ENCODE measurements at places on chromosomes 16 and 17.

GRCh38 chr17:41966463-41967140 is at the start of gene CNP:
CNP (plus strand) TSS chr17:41966795; CDS start chr17:41966885, 90 bp downstream.
- DNase-seq: peak; percentile 74

DNA sequence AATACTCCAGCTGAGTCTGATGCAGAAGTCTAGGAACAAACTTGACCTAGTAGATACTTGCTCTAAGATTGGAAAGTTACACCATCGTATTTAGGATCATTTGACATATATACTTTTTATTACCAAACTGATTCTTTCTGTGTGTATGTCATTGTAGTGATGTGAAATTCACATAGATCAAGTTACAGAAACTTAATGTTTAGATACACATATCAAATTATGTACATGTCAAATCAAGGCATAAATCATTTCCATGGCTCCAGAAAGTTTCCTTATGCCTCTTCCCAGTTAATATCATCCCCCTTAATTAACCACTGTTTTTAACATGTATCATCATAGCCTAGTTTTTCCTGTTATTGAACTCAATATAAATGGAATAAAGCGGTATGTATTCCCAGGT is 292.0 kb upstream of the CDH11 start:
- no peak for DNase-seq

DNA sequence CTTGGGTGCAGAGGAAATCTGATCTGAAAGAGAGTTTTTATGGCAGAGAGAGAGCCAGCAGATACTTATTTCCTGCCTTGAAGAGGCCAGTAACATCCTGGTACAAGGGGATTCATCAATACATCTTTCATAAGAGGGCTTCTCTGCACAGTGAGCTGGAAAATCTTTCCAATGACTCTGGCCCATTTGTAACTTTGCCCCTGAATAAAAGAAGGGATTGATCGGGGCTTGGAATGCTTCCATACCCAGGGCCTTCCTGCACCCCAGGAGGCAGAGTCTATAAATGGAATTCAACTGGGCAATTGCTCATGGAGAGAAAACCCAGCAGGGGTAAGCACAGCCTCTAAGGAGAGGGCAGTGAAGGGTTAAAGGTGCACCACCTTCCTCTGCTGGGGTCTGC is 163.3 kb downstream of the XYLT1 start:
- no peak for DNase-seq

- DNase-seq: no peak
Observed at GRCh38 chr17:81298991-81299738, 4.1 kb upstream of the SLC38A10 start.

DNA sequence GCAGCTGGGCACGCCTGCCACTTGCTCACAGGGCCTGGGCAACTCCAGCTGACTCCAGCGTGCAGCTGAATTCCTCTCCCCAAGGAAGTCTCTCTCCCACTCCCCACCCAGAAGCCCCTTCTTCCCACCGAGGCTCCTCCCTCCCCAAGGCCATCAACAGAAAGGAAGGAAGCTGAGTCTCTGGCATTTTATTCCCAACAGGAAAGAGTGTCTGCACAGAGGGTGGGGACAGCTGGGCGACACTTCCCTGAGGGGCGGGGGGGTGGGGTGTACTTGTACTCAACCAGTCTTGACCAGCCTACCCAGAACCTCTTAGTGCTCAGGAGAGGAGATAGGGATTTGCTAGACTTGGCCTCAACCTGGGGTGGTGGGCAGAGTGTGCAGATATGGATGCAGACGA is at the start of gene EXOC3L1:
EXOC3L1 (minus strand) TSS at position 96 of the 400 bp plus-strand sequence. CDS start 460 bp downstream, outside the sequence.
- no peak for DNase-seq

DNA sequence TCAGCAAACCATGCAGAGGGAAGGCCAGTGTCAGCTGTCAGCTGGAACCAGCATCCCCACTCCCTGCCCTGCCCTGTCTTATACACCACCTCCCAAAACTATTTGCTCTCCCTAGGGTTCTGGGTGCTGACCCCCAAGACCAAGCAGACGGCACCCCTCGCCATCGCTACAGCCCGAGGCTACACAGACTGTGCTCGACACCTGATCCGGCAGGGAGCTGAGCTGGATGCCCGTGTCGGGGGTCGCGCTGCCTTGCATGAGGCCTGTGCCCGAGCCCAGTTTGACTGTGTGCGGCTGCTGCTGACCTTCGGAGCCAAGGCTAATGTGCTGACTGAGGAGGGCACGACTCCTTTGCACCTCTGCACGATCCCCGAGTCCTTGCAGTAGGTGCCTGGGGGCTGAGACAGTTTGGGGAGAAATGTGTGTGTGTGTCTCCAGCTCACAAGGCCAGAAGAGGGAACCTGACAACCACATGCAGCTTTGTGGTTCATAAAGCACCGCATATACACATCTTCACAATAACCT is 1.5 kb downstream of the ASB16 start:
- no peak for DNase-seq

DNA sequence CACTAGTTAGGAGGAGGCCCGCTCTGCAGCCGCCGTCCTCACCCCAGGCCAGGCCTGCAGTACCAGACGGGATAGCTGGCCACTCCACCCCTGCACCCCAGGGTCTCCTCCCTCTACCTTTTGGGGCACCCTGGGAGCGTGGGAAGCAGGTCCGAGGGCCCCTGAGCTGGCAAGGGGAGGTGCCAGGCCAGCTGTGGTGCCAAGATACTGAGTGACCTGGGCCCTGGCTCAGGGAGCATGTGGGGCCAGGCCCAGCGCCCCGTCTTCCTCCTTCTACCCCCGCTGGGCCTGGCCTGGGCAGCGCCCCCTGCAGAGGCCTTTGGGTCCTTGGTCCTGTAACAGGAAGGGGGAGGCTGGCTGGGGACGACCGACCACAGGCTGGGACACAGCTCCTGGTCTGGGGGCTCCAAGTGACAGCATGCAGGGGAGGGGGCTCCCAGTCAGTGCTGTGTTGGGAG is 13.0 kb downstream of the PAM16 start:
- DNase-seq: no peak

DNA sequence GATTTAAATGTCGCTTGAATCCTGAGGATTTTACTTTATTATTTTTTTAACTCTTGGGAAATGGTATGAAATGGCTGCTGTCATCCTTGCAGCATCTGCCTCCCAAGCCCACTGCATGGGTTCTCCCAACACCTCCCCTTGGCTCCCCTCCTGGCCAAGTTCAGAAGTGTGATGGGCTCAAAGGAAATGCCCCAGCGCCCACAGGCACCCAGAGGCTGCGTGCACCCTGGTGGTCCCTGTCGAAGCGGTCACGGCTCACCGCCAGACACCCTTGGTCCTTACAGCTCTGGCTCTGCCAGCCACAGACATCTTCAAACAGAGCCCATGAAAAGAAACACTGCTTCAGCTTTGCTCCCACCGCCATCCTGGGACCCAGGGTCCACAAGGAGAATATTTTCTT is 334.7 kb downstream of the SOX9 start:
- DNase-seq: no peak

GRCh38 chr17:33416131-33416530 is 123.0 kb upstream of the ASIC2 start:
- no peak for DNase-seq

GRCh38 chr17:78117027-78117981 is 11.3 kb downstream of the TMC6 start:
- DNase-seq: peak; percentile 41

- no peak for DNase-seq
Observed at GRCh38 chr16:89697161-89697615, 4.3 kb downstream of the SPATA2L start.

- DNase-seq: no peak
Observed at GRCh38 chr16:71218306-71218963, 12.1 kb downstream of the HYDIN start.

DNA sequence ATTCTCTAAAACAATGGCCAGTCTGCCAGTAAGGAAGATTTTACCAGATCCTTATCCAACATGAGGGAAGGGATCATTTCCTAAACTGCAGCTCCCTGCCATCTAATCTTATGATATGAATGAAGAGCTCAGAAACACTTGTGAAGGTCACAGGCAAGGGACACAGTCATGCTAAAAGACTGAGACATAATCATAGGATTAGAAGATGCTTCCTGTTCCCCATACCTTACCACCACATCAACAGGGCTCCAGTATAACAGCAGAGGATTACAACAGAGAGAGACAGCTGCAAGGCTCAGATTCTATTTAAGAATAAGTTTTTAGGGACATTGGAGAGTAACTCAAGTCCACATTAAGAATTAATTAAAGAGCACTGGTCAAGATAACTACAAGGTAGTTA is 93.3 kb downstream of the BRIP1 start:
- no peak for DNase-seq

DNA sequence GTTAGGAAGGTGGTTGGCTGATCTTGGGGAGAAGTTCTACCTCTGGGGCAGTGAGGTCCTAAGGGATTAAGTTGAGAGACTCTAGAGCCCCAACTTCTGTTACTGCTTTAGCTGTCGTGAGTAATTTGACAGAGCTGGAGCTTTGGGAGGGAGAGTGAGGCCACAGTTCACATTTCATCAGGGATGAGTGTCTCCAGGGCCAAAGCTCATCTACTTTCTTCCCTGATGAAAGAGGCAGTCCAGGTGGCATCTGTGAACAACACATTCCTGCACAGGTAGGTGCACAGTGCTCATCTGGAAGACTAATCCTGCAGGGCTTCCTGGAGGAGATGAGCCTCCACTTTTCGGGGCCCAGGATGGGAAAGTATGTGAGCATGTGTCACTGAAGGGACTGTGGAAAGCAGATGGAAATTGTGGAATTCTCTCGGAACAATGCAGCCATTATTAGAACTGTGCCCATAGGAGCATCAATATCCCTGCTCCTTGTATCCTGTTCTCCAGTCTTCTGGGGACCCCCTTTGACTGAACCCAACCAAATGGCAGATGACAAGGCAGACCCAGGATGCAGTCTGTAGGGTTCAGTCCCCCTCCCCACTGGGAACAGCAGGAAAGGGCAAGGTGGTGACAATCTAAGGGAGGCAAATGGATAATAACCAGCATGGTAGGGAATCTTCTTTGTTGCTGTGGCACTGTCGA is 9.0 kb downstream of the DYNLL2 start:
- DNase-seq: no peak

- DNase-seq: no peak
Observed at GRCh38 chr17:37147301-37147812, 198.6 kb downstream of the AATF start.

DNA sequence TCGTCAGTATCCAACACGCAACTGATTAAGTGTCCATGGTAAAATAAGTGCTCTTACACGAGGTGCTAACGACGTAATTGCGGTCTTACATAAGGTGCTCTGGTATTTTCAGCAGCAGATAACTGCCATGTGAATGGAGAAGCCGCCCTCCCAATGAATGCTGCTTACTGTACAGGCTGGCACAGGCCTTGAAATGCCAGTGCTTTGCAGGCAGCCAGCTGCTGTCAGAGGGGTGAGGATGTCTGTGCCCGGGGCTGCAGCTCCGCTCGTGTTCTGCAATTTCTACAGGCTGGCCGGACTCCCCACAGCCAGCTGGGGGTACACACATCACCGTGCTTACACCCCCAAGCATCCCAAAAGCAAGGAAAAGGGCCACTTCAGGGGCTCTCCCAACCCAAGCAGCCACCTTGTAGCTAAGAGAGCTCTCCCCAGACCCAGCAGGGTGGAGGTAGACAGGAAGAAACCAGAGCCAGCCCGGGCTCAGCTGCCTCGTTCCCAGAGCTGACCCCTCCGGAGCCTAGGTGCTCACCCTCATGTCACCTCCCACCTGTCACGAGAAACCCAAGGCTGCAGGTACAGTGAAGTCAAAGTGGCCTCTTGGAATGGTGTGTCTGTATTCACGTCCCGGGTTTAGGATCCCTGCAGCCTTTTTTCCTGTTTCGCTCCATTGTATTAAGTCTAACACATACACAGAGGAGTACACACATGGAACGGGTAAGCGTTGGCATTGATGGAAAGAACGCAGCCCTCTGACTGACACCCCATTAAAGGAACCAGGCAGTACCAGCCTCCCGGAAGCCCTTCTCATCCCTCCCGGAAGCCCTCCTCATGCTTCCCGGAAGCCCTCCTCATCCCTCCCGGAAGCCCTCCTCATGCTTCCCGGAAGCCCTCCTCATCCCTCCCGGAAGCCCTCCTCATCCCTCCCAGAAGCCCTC is 27.2 kb upstream of the RPH3AL start:
- no peak for DNase-seq

- DNase-seq: no peak
Observed at GRCh38 chr16:4537376-4538343, 913 bp downstream of the CDIP1 start.

DNA sequence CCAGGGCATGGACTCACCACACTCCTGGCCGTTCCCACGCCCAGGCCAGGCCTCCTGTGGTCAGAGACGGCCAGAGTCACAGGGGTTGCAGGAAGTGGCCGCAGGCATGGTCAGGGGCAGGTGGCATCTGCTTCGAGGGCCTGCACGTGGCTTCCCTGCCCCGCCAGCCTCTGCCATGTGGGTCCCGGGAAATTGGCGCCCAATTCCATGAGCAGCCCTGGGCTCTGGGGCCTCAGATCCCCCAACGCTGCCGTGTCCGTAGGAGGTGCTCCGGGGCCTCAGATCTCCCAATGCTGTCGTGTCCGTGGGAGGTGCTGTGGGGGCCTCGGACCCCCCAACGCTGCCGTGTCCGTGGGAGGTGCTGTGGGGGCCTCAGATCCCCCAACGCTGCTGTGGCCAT is 9.7 kb upstream of the SSTR5 start:
- DNase-seq: no peak

DNA sequence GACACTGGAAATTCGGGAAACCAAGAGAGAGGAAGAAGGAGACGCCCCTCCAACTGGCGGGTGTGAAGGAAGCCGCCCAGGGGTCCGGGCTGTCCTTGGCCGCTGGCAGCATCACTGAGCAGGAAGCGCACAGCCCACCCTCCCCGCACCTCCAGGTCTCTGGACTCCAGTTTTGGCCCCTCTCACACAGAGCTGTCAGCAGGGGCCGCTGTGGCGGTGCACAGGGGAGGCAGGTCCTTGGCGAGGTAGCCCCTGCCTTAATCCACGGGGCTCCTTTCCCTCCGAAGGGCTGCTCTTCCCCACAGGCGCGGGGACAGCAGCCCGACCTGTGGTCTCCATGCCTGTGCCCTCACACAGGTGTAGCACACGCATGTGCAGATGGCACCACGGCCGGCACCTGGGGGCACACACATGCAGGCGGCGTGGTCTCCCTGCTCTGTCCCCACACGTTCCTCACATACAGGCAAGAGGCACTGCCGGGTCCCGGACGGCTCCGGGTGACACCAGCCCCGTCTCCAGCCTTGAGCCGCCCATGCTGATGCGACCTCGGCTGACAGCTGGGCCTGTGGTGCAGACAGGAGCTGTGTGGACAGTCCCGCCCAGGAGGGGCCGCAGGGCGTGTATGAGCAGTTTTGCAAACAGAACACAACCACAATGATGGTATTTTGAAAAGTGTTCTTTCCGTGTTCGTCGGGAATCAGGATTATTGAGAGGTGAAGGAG is 26.6 kb upstream of the CHMP6 start:
- no peak for DNase-seq

DNA sequence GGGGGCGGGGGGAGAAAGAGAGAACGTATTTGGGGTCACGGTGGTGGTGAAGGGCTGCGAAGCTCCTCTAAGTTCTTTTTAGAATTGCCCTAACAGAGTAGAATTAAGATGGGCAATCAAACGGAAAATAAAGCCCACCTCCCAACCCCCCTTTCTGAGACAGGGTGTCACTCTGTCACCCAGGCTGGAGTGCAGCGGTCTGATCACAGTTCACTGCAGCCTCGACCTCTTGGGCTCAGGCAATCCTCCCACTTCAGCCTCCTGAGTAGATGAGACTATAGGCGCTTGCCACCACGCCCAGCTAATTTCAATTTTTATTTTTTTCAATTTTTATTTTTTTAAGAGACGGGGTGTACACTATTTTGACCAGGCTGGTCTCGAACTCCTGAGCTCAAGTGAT is 710 bp upstream of the CAVIN1 start:
- DNase-seq: no peak

GRCh38 chr17:11242411-11242810 is 1.4 kb downstream of the SHISA6 start:
- DNase-seq: no peak

GRCh38 chr17:74888469-74888868 is 5.0 kb downstream of the FADS6 start:
- no peak for DNase-seq
